ENCODE measurements at places on chromosomes 2 and 18.
A peak's percentile ranks its signal among the peaks of the same experiment; 100 is the strongest.

- DNase-seq = no peak
These were observed 352.6 kb upstream of the CWC22 start for GRCh38 chr2:180359522-180360282.

- DNase-seq = peak; percentile 78
These were observed 17.4 kb upstream of the HAAO start for GRCh38 chr2:42809819-42810120.

DNA sequence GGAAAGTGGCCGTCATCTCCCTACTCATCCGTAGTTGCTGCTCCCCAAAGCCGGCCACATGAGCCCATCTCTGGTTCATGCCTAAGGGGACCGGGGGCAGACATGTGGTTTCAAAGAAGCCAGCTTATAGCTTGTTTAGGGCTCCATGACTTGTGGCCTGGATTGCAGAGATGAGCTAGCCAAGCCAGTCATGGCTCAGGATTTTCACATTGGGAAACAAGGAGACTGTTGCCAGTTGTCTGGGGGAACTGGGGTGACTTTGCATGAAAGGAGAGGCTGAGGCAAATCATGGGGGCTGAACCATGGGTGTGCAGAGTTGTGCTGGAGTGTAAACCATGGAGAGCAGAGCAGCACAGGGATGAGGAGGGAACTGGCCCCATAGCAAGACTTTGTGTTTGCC lies 183.0 kb upstream of the APCDD1 start:
- DNase-seq = peak; percentile 22

GRCh38 chr2:43766006-43766405 lies 7.8 kb upstream of the DYNC2LI1 start:
- DNase-seq = no peak

DNA sequence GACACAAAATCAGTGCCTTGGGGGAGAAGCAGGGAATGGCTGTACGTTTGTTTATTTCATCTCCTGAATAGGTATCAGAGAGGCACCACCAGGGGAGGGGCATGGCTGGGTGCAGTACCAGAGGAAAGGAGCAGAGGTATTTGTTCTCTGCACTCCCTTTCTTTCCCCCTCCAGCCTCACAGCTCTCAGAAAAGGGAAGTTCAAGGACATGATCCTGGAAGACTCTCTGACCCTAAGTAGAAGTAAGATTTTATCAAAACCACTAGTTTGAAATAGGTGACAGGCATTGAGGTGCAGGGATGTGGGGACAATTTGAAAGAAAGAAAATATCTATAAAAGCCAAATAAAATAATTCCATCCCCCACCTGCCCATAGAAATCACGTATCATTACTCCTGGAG lies 136.5 kb downstream of the LRRTM1 start:
- DNase-seq = no peak

DNA sequence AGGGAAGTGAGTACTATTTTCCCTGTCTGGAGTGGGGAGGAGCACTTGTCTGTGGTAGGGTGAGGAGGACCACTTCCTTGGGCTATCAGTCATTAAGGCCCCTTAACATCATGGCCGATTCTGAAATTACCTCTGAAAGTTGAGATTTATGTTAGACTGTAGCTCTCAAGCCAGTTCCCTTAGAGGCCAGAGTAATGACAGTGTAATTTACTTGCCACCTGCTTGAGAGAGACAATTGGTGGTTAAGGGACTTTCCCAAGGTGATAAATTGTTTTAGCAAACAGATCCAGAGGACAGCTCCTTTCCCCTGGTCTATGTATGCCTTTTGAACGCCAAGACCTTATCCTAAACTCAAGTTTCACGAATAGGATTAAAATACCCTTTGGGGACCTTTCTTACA lies 56.1 kb downstream of the NEDD4L start:
- no peak for DNase-seq

- DNase-seq = no peak
These were observed 1.6 kb downstream of the CASP8 start for GRCh38 chr2:201261906-201262305.

GRCh38 chr18:7779211-7779610 lies 212.1 kb downstream of the PTPRM start:
- no peak for DNase-seq

DNA sequence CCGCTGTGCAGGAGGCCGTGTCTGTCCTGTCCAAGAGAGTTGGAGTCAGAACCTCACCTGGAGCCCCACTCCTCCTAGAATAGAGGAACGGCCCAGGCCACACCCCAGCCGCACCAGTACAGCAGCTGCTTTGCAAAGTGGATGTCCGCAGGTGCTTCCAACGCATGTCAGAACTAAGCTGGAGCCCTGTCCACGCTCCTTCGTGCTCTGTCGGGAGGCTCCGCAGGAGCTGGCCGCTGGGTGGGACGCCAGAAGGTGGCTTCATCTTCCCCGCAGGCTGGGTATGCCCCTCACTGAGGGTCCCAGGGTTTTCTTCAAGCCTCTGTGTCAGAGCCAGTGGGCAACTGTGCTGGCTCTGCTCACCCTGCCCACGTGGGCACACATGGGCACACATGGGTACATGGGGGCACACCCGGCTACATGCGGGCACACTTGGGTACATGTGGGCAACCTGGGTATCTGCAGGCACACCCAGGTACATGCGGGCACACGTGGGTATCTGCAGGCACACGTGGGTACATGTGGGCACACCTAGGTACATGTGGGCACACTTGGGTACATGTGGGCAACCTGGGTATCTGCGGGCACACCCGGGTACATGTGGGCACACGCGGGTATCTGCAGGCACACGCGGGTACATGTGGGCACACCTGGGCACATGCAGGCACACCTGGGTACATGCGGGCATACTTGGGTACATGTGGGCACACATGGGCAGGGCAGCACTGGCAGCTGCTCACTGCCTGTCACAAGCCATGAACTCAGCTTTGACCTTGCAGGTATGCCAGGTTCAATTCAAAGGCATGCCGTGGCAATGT lies 67.1 kb upstream of the CTDP1 start:
- DNase-seq = no peak

DNA sequence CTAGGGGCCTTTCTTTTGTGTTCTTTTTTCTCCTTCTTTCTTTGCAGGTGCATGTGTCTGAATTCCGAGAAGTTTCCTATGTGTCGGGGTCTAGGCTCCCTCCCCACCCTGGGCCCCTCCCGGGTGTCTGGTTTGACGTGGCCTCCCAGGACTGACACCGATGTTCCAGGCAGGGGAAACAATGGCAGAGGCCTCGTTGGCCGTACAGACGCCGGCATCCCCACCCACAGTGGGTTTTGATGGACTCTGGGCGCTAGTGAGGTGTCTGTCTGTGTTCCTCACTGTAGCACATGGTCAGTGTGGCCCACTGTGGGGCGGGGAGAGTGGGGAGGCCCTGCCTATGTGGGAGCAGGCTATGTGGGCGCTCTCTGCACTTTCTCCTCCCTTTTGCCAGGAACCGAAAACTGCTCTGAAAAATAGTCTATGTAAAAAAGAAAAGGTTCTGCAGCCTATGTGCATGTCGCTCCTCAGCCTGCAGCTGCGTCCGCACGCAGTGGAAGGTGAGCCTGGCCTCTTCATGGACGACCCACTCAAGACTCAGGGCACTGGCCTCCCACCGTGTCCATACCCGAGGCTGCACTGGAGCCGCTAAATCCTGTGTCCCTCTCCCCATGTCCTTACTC lies 90.9 kb upstream of the ASB18 start:
- DNase-seq = no peak

- peak; percentile 24 for DNase-seq
These were observed 276 bp downstream of the NFE2L2 start for GRCh38 chr2:177264209-177264692.

DNA sequence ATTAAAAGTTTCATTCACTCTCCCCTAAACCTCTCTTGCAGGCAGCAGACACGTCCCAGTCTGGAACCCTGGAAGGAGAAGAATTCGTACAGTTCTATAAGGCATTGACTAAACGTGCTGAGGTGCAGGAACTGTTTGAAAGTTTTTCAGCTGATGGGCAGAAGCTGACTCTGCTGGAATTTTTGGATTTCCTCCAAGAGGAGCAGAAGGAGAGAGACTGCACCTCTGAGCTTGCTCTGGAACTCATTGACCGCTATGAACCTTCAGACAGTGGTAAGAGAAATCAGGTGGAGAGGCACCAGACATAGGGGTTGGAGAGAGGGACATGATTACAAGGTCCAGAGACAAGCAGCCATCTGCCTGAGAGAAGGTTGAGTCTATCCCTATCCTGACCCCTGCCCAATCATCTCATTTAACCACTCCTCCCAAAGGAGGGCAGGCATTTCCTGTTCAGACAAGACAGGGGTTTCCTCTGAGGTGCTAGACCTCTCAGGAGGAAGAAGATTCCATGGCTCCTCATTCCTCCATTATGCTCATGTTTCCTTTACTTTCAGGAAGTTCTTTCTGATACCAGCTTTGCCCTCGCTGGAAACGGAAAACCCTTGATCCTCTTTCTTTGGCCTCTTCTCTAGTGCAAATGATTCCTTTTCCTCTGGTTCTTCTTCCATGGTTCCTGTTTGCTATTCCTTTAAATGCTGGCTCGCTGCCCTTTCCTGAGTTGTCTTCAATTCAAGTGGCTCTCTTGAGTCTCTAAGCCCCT lies 15.1 kb downstream of the PLCD4 start:
- peak; percentile 60 for DNase-seq

- no peak for DNase-seq
These were observed 2.3 kb downstream of the SFXN5 start for GRCh38 chr2:73069041-73069854.

GRCh38 chr2:59630789-59631188 lies 922.7 kb downstream of the BCL11A start:
- DNase-seq = no peak

GRCh38 chr2:237405006-237405559 lies 8.9 kb downstream of the COL6A3 start:
- peak; percentile 68 for DNase-seq

- peak; percentile 51 for DNase-seq
These were observed 6.4 kb upstream of the PTPN4 start for GRCh38 chr2:119753041-119753929.

GRCh38 chr2:240249423-240250149 lies 109.1 kb upstream of the OTOS start:
- DNase-seq = no peak

DNA sequence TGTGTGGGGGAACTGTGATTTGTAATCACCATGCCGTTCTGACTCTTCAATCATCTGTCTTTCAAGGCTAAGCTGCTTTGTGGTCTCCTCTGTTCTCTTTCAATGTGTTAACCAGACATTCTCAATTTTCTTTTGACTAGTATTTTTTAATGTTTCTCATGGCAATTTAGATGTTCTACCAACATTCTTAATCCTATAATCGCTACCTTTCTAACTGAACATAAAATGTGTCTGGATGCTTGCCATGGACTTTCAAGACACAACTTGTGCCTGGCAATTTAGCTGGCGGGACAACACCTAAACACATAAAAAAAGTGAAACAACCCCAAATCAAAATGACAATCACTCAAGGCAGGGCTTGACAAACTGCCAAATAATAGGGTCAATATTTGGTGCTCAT lies 135.0 kb upstream of the ACKR3 start:
- no peak for DNase-seq

DNA sequence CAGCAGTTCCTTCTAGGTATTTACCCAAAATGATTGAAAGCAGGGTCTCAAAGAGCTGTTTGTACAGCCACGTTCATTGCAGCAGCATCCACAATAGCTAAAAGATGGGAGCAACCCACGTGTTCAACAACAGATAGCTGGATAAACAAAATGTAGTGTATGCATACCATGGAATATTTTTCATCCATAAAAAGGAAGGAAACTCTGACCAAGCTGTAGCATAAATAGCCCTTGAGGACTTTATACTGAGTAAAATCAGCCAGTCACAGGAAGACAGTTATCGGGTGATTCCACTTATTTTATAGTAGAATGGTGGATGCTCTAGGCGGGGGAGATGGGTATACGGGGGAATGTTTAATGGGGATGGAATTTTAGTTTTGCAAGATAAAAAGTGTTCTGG lies 7.5 kb downstream of the TRAPPC12 start:
- DNase-seq = no peak

DNA sequence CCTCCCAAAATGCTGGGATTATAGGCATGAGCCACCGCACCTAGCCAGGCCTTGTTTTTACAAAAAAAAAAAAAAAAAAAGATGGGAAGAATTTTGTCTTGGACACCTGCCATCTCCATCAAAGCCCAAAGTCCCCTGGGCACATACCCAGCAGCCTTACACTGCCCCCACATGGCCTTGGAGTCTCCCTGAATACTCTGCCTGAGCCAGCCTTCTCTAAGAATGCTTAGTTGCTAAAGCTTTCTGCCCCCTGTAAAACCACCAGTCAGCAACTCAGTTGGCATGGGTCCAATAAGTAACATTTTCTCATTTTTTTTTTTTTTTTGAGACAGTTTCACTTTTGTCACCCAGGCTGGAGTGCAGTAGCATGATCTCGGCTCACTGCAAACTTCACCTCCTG lies 40.6 kb downstream of the SPC25 start:
- peak; percentile 44 for DNase-seq

GRCh38 chr2:220815698-220816097 lies 756.4 kb downstream of the EPHA4 start:
- DNase-seq = no peak

- DNase-seq = no peak
These were observed 31.2 kb downstream of the RAB1A start for GRCh38 chr2:65098741-65099140.

GRCh38 chr2:95278051-95278471 lies 3.8 kb downstream of the PROM2 start:
- peak; percentile 29 for DNase-seq

GRCh38 chr2:234911271-234911670 lies 40.5 kb upstream of the SH3BP4 start:
- DNase-seq = peak; percentile 72

- DNase-seq = no peak
These were observed 41.5 kb downstream of the RNF144A start for GRCh38 chr2:6958616-6959235.

- DNase-seq = no peak
These were observed 59.7 kb downstream of the XDH start for GRCh38 chr2:31354837-31355236.

- no peak for DNase-seq
These were observed 75.4 kb upstream of the CHRNA1 start for GRCh38 chr2:174839662-174840061.

- peak; percentile 35 for DNase-seq
These were observed 644 bp upstream of the DYM start for GRCh38 chr18:49460976-49461601.

DNA sequence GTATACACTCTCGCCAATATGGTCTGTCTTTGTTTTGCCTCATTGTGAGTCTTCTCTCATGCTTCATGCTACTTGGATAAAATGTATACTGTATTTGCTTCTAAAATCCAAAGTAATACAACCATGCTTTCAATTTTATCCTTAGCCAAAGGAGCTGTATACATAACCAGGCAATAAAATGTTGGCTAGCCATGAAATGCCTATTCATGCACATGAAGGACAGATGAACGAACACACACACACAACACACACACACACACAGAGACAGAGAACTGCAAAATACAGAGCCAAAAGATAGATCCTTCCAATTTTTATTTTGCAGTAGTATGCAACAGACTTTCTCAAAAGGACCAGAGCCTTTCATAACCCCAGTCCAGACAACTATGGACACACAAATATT lies 113.7 kb downstream of the SATB2 start:
- DNase-seq = no peak

GRCh38 chr2:237181844-237182243 lies 96.2 kb downstream of the COPS8 start:
- peak; percentile 91 for DNase-seq

GRCh38 chr18:76588601-76589226 lies 93.7 kb upstream of the ZNF516 start:
- DNase-seq = no peak

- no peak for DNase-seq
These were observed 15.3 kb downstream of the ZC3H6 start for GRCh38 chr2:112290648-112291047.
